ENCODE measurements at places on chromosomes 7 and 10. TPM values are rescaled to one million over a fixed set of nuclear protein-coding genes. Genes with fewer than 3 reads are reported as not detected.

LHFPL3 gene
- not detected for total RNA-seq

PNLIPRP2 gene
- total RNA-seq: 1.1 TPM

CALHM3 gene
- 0.49 TPM for total RNA-seq

SRI gene
- total RNA-seq: 114 TPM

HYAL4 gene
- not detected for total RNA-seq

LIPN gene
- total RNA-seq: not detected

SLC39A12 gene
- not detected for total RNA-seq

DNA sequence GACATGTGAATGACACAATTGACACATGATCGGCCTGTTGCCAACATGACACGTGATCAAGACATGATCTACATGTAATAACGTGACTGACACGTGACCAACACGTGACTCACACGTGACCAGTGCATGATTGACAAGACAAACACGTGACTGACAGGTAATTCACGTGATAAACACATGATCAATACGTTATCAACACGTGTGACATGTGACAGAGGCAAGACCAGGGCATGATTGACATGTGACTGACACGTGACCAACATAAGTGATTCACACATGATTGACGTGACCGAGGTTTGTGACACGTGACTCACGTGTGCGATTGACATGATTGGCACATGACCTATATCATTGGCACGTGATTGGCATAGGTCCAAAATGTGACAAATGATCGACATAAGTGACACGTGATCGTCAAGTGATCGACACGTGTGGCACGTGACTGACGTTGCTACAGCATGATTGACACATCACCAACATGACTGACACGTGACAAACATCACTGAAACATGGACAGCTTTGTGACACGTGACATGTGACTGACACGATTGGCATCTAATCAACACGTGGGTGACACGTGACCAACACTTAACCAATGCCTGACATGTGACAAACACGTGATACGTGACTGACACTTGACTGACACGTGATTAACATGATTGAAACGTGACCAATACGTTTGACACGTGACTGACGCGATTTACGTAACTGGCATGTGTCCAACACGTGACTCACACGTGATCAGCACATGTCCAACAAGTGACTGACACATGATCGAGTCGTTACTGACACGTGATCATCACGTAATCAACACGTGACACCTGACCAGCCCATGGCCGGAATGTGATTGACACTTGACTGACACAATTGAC lies 23.0 kb downstream of the CRPPA start:
- H3K36me3 ChIP-seq: no peaks in the 10 kb centered on the region
- no peak overlapping the region for H3K4me3 ChIP-seq
- no peaks in the 10 kb centered on the region for H3K4me1 ChIP-seq

- H3K4me1 ChIP-seq: peaks cover 5% of the 10 kb centered on the region
- no peak overlapping the region for H3K27ac ChIP-seq
- no peaks in the 10 kb centered on the region for H3K27me3 ChIP-seq
- H3K4me3 ChIP-seq: no peak overlapping the region
- no peaks in the 10 kb centered on the region for H3K36me3 ChIP-seq
- DNase-seq: no peak
These were observed 46.9 kb upstream of the MKRN1 start for GRCh38 chr7:140526214-140526613.

DNA sequence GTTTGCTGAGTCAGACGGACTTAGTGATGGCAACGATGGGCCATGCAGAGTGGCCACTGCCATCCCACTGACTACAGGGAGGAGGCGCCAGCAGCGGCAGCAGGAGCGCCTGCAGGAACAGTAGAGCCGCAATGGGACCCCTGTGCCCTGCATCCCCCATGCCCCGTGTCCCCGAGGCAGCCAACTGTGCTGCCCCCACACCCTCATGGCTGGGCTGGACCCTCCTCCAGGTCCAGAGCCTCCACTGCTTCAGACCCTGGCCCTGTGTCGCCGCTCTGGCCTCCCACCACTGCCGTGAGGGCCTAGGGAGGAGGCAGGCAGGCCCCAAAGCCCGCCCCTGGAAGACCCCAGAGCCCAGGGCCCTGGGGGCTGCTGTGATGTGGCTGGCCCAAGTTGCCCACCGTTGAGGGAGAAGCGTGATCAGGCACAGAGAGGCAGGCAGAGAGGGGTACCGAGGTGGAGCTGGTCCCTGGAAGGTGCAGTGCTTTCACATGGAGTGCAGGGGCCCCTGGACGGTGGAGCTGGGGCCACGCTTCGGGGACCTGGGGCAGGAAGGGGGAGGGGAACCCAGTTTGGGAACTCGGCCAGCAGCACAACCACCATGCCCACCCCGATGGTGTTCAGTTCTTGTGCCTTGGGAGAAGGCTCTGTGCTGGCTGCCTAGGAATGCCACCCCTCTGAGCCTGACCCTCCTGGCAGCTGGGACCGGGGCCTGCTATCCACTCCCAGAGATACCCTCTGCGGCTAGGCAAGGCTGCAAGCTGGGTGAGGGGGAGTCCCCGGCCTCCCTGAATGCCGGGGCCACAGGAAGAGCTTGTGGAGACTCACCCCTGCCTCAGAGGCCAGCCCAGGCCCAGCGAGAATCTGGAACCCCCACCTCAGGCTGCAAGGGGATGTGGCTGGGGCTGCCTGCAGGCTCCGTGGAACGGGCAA lies 32.6 kb downstream of the DKK1 start:
- H3K36me3 ChIP-seq: no peaks in the 10 kb centered on the region
- H3K27ac ChIP-seq: no peak overlapping the region
- no peaks in the 10 kb centered on the region for H3K27me3 ChIP-seq
- H3K4me1 ChIP-seq: peaks cover 6% of the 10 kb centered on the region
- no peak for DNase-seq

DNA sequence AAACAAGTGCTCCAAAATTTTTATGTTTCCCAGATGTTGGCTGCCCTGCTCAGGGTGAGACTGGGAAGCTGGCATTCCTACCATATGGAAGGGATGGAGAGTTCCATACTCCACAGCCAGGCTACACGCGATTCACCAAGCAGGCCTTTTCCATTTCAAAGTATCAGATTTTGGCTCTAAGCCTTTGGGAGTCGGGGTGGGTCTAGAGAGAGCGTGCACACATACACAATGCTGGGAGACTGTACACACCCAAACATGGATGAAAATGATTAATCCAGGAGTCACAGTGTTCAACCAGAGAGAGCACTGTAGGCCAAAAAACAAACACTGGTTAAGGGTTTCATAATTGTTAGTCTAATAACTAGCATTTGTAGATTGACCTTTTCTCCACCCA lies 295.0 kb downstream of the BICC1 start:
- no peak for DNase-seq
- H3K4me3 ChIP-seq: no peak overlapping the region
- no peaks in the 10 kb centered on the region for H3K36me3 ChIP-seq
- no peaks in the 10 kb centered on the region for H3K27me3 ChIP-seq
- no peaks in the 10 kb centered on the region for H3K4me1 ChIP-seq

GRCh38 chr7:77797734-77798393 lies 370 bp downstream of the TMEM60 start:
- no peaks in the 10 kb centered on the region for H3K27me3 ChIP-seq
- peaks cover 3% of the 10 kb centered on the region for H3K4me1 ChIP-seq
- no peaks in the 10 kb centered on the region for H3K36me3 ChIP-seq
- H3K4me3 ChIP-seq: peak overlapping the region; percentile 95

DNA sequence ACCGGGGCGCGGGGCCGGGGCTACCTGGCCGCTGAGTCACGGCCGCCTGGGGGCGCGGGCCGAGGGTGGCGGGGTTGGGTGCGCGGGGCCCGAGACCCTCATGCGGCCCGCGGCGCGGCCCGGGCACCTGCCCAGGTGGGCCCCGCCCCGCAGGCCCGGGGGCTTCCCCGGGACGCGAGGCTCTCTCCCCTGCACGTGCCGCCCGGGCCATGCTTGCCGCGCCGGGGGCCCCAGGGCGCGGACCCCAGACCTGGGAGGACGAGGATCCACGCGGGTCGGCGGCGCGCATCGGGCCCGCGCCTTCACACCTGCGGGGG lies 402 bp downstream of the MAFK start:
- H3K27me3 ChIP-seq: no peaks in the 10 kb centered on the region
- peaks cover 80% of the 10 kb centered on the region for H3K4me1 ChIP-seq
- H3K36me3 ChIP-seq: peaks cover 2% of the 10 kb centered on the region
- peak overlapping the region; percentile 92 for H3K27ac ChIP-seq

GRCh38 chr7:147700702-147701101 lies 889.9 kb upstream of the C7orf33 start:
- H3K4me3 ChIP-seq: no peak overlapping the region
- no peaks in the 10 kb centered on the region for H3K4me1 ChIP-seq
- DNase-seq: no peak
- H3K27me3 ChIP-seq: no peaks in the 10 kb centered on the region

GRCh38 chr10:36759141-36759805 lies 366.1 kb upstream of the ANKRD30A start:
- no peak for DNase-seq
- H3K27me3 ChIP-seq: no peaks in the 10 kb centered on the region
- no peaks in the 10 kb centered on the region for H3K4me1 ChIP-seq
- H3K4me3 ChIP-seq: no peak overlapping the region

- DNase-seq: no peak
- H3K27ac ChIP-seq: no peak overlapping the region
- H3K4me1 ChIP-seq: peaks cover 10% of the 10 kb centered on the region
- no peaks in the 10 kb centered on the region for H3K27me3 ChIP-seq
- H3K4me3 ChIP-seq: no peak overlapping the region
- no peaks in the 10 kb centered on the region for H3K36me3 ChIP-seq
These were observed 1.1 kb upstream of the SLC25A13 start for GRCh38 chr7:96322847-96323461.

DNA sequence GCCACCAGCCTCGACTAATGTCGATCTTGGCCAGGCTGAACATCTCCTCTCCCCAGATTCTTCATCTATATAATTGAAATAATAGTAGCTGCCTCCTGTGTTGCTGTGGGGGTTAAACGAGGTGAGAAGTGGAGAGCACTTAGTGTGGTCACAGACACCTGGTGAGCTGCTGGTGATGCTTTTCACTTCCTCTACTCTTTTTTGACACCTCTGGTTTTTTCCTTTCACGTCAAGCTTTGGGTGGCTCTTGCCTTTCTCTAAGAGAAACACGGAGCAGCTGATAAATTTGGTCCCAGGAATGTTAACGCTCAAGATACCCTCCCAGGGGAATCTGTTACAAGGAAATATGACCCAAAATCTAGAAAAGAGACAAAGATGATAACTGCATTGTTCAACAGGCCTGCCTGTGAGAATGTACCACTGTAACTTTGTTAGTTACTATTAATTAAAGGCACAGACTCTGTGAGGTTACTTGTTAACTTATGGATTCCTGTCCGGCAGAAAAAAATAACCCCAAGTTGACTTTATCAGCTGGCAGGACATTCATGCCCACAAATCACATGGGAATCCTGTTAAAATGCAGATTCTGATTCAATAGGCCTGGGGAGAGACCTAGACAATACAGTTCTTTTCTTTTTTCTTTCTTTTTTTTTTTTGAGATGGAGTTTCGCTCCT lies 9.5 kb upstream of the NPFFR1 start:
- no peak overlapping the region for H3K27ac ChIP-seq
- no peak overlapping the region for H3K4me3 ChIP-seq
- H3K27me3 ChIP-seq: no peaks in the 10 kb centered on the region

GRCh38 chr7:26390016-26390415 lies 98.4 kb downstream of the SNX10 start:
- no peak overlapping the region for H3K27ac ChIP-seq
- DNase-seq: no peak
- H3K4me1 ChIP-seq: no peaks in the 10 kb centered on the region
- H3K4me3 ChIP-seq: no peak overlapping the region
- H3K36me3 ChIP-seq: no peaks in the 10 kb centered on the region

Measured in HCT116 (cell line).